ENCODE measurements at places on chromosomes 4 and X.
A peak's percentile ranks its signal among the peaks of the same experiment; 100 is the strongest.

- DNase-seq: no peak
Measured at GRCh38 chr4:8860096-8860891, 11.3 kb downstream of the HMX1 start.

- DNase-seq: no peak
Measured at GRCh38 chr4:114287079-114287696, 307.7 kb upstream of the ARSJ start.

GRCh38 chr4:176794151-176794550 lies 1.4 kb upstream of the VEGFC start:
- DNase-seq: no peak

DNA sequence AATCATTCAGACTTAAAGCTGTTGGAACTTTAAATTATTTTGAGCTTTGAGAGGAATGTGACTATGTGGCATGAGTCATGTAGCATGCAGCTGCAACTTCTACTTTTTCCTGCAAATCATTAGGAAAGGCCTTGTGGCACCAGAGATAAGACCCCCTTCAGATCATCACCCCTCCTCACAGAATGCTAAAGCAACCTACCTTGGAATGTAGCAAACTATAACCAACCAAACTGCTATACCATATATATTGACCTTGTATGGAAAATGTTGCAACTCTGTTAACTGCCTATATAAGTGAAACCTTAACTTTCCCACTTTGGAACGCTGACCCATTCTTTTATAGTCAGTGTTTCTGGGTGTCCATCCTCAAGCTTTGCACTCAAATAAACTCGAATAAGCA lies 32.0 kb downstream of the ATXN3L start:
- no peak for DNase-seq

DNA sequence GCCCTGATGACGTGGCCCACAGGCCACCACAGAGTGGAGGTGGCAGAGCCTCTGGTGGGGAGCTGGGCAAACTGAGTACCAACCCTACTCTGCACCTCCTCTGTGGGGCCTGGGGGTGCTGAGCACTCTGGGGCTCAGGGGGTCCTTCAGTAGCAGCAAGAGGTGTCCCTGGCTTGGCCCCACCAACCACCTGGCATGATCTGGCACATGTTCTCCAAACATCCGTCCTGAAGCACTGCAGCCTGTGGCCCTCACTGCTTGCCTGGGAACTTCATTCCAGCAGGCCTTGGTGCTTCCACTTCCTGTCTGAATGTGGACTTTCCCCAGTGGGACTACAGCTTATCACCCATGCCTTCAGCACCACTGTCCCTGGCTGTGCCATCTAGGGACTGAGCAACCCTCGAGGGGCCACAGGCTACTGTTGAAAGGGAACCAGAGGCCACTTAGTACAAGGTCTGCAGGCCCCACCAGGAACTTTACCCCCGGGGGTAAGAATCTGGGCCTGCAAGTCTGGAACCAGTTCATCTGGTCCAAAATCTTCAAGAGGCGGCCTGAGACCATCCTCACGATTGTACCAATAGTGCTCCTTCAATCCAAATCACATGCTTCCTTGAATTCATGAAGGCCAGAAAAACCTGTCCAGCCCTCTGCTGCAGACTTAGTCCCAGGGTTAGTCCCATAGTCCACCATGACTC lies 13.2 kb downstream of the TNIP2 start:
- DNase-seq: no peak

DNA sequence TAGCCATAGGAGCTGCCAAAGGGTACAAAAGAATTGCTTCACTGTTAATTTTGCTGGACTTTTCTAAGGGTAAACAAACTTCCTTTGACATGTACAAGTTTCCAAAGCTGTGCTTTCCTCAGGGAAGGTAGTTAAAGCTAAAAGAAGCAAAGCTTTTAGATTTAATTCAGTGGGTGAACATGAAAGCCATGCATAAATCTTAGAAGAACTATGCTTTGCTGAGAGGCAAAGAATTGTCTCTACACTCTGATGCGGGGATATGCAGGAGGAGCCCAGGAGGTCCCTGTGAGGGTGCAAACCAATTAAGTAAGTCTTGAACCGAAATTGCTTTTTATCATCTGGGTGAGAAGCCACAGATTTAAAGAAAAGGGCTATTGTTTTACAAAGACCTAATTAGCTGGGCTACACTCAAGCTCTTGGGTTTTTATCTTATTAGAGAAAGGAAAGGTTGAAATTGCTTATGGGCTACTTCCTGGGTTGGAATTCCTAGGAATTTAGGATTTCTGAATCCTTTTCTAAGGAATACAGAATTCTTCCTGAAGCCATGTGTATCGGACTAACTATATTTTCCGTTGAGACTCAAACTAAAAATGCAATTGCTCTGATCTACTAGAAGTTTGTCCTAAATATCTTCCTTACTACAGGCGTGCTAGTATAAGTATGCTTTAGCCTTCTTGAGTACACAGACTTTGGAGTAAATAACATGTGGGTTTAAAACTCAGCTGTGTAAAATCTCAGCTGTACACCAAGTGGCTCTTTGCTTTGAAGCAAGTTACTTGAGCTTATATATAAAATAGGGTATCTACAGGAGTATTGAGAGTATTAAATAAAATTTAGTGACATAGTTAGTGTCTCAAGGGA lies 188.4 kb upstream of the ANK2 start:
- no peak for DNase-seq

DNA sequence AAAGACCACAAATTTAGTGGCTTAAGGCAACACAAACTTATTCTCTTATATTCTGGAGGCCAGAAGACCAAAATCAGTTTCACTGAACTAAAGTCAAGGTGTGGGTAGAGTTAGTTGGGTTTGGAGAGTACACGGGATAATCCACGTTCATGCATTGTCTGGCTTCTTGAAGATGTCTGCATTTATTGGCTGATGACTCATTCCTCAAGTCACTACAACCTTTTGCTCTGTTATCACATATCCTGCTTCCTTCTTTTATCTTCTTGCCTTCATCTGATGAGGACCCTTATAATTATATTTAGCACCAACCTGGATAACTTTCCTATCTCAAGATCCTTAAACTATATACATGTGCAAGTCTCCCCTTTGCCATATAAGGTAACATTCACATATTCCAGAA lies 590.0 kb downstream of the FSTL5 start:
- no peak for DNase-seq

- DNase-seq: no peak
Measured at GRCh38 chr4:86927843-86928395, 6.9 kb upstream of the AFF1 start.

DNA sequence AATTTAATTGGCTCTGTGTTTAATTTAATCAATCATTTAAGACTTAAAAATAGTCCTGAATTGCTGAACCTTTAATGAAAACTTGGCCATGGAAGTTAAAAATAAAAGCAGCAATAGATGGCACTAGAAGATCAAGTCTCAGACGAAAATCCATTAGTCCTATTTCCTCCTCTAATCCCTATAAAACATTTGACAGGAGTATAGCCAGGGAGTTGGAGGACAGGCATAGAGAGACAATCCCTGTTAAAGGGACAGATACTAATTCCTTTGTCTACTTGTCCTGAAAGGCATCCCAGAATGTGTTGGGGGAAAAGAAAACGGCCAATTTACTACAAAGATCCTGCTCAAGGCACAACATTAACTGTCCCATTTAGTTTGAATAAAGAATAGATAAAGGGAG lies 276.3 kb upstream of the TACR3 start:
- no peak for DNase-seq

DNA sequence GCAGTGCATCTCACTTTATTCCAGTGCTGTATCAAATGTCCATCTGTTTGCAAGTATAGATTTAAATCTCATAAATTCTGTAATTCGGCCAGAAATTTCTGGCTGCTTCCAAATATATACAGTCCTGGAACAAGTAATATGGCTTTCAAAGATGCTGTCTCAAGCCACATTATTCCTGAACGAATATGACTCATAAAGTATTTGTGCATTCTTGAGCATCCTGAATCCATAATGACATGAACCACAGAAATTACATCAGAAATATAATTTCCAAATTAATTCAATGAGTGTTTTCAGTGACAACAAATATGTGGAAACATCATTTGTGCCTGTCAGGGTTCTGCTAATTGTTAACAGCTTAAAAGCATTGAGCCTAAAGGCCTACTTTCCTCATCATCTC lies 140.9 kb upstream of the HPGD start:
- DNase-seq: no peak

DNA sequence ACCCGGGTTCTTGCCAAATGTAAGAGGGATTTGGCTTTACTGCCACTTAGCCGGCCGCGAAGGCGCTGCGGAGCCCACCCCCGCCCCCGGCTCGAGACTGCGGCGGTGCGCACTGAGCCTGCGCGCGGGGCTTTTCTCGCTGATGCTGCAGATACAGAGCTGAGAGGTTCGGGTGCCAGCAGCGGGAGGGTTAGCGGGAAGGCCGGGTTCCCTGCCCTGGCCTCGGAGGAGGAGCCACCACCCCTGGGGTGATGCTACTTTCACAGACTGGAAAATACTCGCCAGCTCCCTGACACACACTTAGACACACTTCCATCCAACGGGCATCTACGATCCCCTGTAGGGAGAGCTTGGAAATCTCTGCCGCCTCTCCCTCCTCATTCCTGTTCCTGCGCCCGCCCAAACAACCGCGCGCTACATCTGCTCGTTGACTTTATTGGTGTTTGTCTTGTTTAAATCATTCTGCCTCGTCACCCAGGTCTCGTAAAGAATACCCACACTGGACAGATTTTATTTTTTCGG lies 2.1 kb upstream of the PCDH7 start:
- no peak for DNase-seq

DNA sequence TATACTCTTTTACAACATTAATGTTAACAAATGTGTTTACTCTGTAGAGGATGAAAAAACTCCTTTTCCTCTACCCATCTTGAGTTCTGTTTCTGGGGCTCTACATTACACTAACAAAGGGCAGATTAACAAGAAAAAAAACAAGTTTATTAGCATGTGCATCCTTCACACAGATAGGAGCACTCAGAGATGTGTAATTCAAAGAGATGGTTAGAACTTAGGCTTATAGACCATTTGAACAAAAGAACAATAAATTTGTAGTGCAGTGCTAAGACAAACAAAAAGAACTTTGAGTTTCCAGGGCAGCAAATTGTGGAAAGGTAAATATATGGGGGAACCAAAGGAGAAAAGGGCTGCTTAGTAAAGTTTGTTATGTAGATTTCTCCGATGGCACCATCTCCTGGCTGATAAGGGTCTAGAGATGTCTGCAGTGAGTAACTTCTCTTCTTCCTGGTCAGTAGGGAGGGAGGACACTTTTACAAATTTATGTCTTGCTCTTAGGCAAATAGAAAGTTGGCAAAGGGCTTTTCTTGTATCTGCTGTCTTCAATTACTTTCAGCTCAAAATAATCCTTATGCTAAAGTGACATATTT lies 1249.9 kb upstream of the TENM3 start:
- DNase-seq: no peak

DNA sequence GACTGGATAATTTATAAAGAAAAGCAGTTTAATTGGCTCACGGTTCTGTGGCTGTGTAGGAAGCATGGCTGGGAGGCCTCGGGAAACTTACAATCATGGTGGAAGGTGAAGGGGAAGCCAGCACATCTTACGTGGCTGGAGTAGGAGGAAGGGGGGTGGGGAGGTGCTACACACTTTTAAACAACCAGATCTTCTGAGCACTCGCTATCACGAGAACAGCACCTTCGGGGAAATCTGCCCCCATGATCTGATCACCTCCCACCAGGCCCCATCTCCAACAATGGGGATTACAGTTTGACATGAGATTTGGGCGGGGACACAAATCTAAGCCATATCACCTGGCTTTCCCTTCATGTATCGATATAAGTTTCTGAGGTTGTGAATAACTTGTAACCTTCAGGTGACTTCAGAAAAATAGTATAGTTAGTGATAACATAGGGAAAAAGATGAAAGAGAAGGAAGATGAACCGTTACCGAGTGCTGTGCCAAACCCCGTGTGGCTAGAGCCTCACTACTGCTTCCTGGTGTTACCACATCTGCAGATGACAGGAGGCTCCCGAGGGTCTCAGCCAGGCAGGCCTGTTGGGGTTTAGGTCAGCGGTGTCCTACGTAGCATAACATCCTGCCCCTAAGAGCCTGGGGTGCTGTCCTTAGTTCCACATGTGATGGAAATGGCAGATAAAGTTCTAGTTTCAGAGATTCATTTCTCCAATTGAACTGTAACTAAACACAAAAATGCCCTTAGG lies 103.5 kb downstream of the TNIP2 start:
- DNase-seq: no peak

- no peak for DNase-seq
Measured at GRCh38 chrX:27706526-27706925, 101.3 kb upstream of the MAGEB10 start.

DNA sequence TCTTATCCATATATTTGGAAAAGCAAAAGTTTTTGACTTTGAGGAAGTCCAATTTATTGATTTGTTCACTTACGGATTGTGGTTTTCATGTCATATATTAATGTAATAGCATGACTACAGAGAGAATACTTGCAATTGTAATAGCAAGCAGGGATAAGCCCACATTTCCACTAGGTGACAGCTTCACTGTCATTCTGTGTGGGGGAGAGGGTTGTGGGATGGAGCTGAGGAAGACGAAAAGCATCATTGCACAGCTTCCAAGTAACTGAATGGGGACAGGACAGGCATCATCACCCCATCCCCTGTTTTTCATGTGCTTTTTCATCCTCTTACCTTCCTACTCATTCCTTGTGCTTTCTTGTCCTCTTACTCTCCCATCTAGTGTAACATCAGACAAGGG lies 31.4 kb downstream of the BEX3 start:
- no peak for DNase-seq

DNA sequence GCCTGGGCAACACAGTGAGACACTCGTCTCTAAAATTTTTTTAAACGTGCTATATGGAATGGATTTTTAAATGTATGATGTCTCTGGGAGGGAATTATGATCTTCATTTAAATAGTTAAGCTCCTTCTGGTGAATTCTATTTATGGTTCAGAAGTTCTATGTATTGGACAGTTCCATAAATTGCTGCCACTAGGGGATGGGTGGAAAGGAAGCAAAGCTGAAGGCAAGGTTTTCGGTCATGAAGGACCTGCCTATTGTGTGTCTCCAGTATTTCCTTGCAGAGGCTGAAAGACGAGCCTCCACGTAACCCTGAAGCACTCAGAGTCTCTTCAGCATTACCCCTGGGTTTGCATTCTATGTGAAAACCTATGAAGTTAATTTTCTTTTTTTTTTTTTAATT lies 451.5 kb upstream of the FAT1 start:
- DNase-seq: no peak

DNA sequence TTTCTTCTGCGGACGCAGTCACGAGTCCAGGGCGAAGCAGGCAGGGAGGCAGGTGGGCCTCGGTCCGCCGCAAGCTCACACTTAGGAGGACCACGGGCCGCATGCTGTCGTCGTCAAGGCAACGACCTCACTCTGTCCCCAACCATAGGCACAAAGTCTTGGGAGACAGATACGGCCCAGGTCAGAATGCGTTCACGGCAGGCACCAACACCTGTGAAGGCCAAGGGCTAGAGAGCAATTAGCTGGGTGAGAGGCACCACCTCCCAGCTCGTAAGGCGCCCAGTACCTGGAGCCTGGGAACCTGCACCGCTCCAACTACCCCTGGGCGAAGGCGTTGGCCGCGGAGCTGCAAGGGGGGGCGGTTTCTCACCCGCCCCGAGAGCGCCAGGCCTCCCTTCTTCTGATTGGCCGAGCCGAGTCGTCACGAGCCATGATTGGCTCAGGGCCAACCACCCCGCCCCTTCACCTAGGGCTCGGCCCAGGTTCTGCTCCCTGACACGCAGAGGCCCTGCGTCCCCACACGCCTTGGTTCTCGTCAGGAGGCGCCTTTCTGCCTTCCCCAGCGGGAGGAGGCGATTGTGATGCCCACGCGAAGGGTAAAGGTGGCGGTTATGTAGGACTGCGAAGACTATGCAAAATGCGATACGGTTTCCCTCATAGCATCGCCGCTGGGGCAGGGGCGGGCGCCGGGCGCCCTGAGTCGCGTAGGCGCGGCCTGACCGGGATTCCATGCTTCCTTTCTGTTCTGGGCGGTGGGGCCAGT lies at the start of gene CDKL2:
CDKL2 (minus strand) TSS at position 355 of the 763 bp plus-strand sequence. CDS start 4,540 bp downstream, outside the sequence.
- peak; percentile 8 for DNase-seq

GRCh38 chr4:16092682-16093319 lies 9.0 kb upstream of the PROM1 start:
- no peak for DNase-seq

All from cortex of kidney (tissue), 1 donor.